ENCODE measurements at places on chromosomes 6 and 20.

DNA sequence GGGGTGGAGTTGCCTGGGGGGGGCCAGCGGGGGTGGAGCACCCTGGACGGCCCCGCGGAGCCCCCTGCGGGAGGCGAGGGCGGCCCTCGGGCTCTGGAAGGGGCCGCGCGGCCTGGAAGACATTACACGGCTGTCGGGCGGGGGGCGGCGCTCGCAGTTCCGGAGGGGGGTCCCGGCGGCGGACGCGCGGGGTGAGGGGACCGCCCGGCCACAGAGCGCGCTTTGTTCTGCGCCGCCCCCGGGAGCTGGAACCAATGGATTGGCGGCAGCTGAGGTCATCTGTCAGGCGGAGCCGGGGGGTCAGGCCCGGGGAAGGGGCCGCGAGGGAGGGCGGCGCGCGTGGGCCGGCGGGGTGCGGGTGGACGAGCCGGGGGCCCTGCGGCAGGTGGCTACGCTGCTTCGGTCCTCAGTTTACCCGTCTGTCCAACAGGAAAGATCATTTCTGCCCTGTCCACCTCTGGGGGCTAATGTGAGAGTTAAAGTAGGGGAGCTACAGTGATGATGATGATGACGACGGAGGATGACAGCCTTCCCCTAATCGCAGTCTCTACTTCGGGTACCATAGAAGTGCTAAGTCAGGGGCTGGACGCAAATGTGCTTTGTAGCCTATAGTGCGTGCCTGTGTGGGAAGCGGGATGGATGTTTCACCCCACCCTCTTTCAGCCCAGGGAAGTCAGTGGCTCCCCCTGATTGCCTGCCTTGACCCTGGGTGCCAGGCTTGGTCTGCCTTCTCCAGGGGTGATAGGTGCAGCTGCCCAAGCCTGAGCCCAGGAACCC is 10.4 kb downstream of the SRXN1 start:
- no peak for DNase-seq

GRCh38 chr20:17467120-17467655 is 64.0 kb downstream of the BFSP1 start:
- DNase-seq, result no peak

DNA sequence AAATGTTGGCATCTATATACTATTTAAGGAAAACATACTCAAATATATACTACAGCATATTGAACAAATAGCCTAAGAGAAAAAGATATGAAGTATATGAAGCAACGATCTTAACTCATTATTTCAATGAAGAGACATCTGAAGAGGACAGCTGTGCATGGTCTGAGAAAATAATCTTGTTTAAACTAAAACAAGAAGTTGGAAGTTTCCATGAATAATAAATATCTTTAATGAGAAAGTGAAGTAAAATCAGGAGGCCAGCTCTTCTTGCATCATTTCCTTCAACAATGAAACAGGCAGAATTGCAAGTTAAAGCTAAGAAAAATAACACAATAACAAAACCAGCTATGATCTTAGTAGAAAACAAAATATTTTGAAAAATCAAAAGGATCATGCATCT is 1265.4 kb upstream of the MAP3K7 start:
- DNase-seq, result no peak

DNA sequence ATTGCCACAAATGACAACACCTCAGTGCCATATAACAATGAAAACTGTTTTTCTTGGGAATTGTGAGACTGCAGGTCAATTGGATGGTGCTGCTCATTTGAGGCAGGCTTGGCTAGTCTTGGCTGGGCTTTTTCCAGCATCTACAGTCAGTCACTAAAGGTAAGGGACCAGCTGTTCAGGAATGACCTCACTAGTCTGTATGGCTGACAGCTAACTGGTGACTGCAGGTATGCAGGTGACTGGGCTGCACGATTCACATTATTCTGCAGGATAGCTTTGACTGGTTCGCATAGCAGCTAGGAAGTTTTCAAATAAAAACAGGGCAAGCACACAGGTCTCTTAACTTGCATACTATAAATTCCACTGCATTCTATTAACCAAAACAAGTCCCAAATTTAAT is 22.1 kb upstream of the HMGCLL1 start:
- no peak for DNase-seq

GRCh38 chr6:106398621-106399020 is 38.1 kb downstream of the CRYBG1 start:
- DNase-seq, result no peak

- DNase-seq, result peak; percentile 98
Measured at GRCh38 chr6:32952817-32953739, at the start of gene HLA-DMA. Gene HLA-DMA (minus strand): TSS chr6:32953097. CDS start chr6:32953036, 61 bp downstream.

DNA sequence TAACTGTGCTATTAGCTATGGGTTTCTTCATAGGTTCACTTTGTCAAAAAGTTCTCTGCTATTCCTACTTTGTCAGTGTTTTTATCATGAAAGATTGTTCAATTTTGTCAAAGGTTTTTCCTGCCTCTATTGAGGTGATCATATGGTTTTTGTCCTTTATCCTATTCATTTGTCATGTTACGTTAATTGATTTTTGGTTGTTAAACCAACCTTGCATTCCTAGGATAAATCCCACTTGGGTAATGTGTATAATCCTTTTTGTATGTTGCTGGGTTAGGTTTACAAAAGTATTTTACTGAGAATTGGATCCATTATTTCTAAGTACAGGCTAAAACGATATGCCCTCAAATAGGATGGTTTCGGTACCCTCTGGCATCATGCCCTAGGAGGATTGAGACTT is 5.0 kb downstream of the PHACTR2 start:
- DNase-seq, result no peak

DNA sequence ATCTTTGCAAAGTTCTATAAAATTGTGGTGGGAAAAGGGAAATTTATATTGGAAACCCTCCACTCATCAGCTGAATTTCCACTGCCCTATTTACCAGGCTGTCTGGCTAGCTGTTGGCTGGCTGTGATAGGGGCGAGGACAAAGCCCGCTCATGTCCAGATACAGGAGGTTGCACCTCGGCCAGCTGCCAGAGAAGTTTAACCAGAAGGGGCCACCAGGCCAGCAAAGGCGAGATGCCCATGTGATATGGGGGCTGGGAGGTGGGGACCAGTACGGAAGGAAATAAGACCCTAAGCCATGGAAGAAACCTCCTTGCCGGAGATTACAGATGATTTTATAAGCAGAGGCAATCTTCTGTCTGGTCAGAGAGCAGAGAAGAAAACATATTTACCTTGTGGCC is 143.8 kb downstream of the FNDC1 start:
- DNase-seq, result no peak

- DNase-seq, result no peak
Measured at GRCh38 chr20:37245216-37246150, 16.1 kb downstream of the GHRH start.

- no peak for DNase-seq
Measured at GRCh38 chr6:170297576-170298330, 6.9 kb upstream of the DLL1 start.

DNA sequence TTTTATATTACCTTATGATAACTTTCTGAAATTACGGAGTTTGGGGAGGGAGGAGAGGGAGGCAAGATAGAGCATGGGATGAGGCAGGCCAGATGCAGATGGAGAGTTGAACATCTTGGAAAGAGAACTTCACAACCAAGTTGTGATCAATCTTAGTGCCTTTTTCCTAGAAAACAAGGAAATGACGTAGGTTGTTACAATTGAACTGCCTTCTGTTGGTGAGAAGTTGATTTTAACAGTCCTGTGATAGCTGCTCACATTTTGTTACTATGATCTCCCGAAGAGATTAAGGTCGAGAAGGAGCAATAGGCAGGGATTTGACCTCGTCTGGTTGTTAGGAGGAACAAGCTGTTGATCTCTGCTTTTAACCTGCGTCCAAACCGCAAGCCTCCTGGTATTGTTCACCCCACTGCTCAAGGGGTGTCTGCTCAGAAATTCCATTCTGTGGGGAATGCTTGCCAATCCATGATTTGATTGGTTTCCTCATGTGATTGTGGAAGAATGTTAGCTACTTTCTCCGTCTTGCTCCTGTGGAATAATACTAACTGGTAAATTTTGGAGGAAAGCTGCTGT is 35.1 kb downstream of the TIAM2 start:
- no peak for DNase-seq

DNA sequence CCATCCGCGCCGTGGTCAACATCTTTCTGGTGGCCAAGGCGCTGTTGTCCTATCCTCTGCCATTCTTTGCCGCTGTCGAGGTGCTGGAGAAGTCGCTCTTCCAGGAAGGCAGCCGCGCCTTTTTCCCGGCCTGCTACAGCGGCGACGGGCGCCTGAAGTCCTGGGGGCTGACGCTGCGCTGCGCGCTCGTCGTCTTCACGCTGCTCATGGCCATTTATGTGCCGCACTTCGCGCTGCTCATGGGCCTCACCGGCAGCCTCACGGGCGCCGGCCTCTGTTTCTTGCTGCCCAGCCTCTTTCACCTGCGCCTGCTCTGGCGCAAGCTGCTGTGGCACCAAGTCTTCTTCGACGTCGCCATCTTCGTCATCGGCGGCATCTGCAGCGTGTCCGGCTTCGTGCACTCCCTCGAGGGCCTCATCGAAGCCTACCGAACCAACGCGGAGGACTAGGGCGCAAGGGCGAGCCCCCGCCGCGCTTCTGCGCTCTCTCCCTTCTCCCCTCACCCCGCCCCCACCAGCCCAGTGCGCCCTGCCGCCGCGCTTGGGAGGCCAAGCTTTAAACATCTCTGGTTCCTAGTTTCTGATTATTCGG is 4.0 kb downstream of the SLC32A1 start:
- DNase-seq, result no peak

GRCh38 chr20:31811796-31812728 is 7.1 kb upstream of the MYLK2 start:
- no peak for DNase-seq

GRCh38 chr20:815914-816606 is 17.5 kb upstream of the FAM110A start:
- peak; percentile 66 for DNase-seq

GRCh38 chr6:141685416-141685815 is 447.3 kb upstream of the GJE1 start:
- DNase-seq, result no peak

DNA sequence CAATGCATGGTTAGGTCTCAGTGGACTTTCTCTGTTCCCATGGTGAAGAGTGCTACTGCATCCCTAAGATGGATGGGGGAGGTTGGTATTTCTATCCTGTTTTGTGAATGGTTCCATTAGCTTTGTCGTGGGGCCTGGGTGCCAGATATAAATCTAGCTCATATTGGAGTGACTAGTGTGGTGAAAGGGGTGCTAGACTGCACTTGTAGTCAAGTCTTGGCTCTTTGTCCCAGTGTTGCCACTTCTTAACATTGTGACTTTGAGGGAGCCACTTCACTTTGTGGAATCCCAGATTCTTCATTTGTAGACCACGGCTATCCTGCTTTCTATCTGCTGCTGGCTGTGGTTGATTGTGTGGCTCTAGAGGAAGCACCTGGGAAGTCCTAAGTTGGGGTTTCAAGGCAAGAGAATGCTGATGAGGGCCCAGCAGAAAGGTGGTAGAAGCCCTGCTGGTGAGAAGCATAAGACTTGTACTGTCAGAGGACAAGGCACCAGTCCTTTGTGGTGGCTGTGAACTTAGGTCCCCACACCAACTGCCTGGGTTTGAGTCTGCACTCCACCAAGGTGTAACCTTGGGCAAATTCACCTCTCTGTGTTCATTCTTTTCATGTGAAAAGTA is 44.1 kb downstream of the VAPB start:
- no peak for DNase-seq

- DNase-seq, result no peak
Measured at GRCh38 chr20:62481425-62482145, 5.8 kb upstream of the GATA5 start.

GRCh38 chr6:88858455-88858854 is 105.0 kb downstream of the RNGTT start:
- no peak for DNase-seq

DNA sequence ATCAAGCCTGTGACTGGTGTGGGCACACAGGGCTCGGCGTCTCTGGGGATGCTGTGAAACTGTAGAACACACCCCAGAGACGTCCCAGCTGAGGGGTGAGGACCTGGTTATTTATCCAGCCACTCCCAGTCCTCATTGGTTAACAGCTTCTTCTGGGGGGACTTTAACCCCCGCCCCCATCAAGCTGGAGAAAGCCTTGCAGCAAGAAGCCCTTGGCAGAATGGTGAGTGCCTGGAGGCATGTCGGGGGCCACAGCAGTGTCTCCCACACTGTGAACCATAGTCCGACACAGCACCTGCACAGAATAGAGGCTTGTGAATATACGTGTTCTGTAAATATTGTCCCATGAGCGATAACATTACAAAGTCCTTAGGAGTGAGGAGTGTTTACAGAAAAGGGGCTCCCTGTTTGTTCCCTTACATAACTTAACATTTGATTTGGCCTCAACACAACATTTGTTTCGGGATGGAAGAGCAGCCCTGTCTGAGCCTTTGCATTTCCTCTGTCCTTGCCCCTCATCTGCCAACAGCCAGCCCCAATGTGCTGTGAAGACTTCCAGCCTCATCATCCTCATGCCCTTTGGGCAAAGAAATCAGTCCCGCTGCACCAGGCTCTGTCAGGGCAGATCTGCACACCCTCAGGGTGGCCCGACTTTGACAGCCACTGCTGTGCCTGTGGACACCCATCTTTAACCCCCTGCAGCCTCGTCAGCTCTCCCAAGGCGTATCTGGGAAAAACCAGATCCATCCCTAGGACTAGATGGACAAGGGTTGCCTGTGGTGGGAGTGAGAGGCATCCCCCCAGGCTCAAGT is 2.2 kb upstream of the RRBP1 start:
- DNase-seq, result no peak

- no peak for DNase-seq
Measured at GRCh38 chr6:24798740-24799540, at the start of gene ARMH2. Gene ARMH2 (minus strand): TSS chr6:24798917. CDS start chr6:24798857, 60 bp downstream.

GRCh38 chr6:135311446-135312200 is 130.5 kb downstream of the MYB start:
- DNase-seq, result no peak

GRCh38 chr20:18849131-18849530 is 35.5 kb downstream of the SCP2D1 start:
- DNase-seq, result no peak

DNA sequence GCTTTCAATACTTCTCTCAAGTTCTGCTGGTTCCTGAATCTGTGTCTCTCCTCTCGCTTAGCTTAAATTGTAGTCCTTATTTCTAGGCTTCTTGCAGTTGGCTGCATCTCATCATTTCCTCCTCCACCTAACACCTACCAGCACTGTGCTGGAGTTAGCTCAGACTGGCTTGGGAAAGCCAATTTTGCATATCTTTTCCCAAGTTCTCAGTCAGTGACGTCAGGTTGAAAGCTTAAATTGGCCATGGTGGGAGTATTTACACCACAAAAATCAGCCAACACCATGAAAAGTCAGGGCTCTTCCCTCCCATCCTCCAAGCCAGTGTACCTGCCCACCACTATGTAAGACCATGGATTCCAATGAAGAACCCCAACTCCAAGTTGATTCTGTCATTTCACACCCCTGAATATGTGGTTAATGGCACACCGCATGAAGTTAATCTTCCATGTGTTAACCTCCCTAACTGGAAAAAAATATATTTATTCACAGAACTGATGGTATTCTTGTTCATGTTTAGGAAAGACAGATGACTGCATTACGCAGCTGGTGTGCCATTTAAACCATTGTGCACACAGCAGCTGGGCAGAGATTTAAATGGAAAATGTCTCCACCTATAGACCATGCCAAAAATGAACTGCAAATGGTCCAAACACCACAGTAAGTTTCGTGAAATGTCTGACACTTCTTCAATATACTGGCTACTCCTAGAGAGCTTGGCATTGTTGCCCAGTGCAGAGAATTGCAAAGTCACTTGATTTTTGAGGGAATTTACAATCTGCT is 274.1 kb upstream of the MAP3K7 start:
- DNase-seq, result no peak

- DNase-seq, result no peak
Measured at GRCh38 chr6:35359744-35360348, 17.5 kb downstream of the PPARD start.

GRCh38 chr6:149935246-149935645 is 6.6 kb upstream of the ULBP2 start:
- DNase-seq, result peak; percentile 29
